NB4 (cell line): ENCODE measurements at places on chromosomes 7 and 10.
A peak's percentile ranks its signal among the peaks of the same experiment; 100 is the strongest.

GRCh38 chr10:21078410-21079329 is 181.6 kb upstream of the NEBL start:
- DNase-seq, result peak; percentile 52

DNA sequence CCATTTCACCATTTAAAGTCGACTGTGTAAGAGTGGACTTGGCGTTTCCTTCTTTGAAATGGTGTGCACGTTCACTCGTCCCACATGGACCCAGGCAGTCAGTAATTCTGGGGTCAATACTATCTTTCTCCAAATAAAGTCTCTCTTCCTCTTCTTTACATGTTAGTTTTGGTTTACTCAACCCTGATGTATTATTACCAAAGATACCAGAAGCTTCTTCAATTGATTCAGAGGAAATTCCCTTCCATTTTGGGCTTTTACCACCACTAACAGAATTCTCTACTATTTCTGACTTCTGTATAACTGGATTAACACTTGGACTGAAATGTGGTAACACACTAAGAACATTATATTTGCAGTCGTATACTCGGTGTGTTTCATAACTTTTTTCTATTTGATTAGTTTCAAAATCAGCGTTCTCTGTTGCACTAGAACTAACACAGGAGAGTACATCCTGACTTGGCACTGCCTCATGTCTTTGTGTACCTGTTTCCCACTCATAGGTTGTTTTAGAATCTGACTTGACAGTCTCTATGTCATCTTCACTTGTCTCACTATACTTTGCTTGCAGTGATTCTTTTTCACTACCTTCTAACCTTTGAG is 60.8 kb downstream of the LARP4B start:
- no peak for DNase-seq

DNA sequence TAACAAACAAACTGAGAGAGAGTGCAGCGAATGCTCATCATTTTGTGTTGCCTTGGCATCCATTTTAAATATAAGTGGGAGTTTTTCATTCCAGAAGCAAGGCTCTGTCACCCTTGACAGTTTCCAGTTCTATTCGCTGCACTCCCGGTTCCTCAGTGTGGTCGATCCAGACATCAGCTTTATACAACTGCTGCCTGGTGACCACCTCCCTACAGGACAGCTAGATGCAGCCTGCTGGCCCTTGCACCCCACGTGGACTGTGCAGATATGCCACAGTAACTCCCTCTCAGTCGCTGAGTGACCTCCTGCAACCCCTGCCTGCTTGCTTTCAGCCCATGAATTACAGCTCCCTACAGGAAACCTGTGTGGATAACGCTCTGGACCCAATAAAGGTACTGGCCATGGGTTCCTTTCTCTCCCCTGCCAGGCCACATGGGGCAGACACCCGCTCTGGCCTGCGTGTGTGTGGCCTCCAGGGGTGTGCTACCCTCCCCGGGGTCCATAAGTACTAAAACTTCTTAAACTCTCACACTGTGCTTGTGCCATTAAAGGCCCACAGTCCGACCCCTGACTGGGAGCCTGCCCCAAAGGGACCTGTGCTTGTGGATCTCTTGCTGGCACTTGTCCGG is 23.6 kb downstream of the BEND7 start:
- DNase-seq, result no peak

- DNase-seq, result peak; percentile 12
Observed at GRCh38 chr7:115060095-115060870, 138.4 kb downstream of the MDFIC start.

- no peak for DNase-seq
Observed at GRCh38 chr7:44639671-44640321, 33.4 kb downstream of the OGDH start.

DNA sequence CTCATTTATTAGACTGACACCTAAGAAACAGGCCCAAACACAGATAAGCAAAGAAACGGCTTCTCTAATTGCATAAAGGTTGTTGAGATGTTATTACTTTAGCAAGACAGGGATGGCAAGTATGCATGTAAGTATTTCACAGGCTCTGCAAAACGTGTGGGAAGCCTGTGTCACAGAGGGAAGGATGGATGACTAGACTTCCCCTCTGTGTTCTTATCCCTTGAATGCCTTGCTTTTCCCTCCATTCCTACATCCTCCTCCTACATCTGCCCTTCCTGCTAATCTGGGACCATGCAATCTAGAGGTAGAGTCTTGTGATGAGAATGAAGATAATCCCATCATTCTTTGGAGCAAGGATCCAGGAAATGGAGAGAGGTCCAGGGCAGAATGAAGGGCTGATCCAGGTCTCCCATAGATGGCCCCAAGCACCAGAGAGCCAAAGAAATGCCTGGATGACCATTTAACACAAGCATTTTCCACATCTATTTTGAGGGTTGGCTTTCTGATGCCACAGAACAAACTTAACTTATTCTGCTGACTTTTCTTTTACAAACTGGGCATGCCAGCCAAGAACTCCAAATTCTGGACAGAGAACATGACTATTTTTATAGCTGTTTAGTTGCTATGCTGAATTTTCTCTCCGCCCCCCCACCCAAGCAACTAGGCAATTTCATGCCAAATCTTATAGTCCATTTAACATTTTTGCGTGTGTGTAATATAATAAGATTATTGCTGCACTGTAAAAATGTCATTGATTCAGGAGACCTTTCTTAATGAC is 48.1 kb downstream of the NRP1 start:
- no peak for DNase-seq

DNA sequence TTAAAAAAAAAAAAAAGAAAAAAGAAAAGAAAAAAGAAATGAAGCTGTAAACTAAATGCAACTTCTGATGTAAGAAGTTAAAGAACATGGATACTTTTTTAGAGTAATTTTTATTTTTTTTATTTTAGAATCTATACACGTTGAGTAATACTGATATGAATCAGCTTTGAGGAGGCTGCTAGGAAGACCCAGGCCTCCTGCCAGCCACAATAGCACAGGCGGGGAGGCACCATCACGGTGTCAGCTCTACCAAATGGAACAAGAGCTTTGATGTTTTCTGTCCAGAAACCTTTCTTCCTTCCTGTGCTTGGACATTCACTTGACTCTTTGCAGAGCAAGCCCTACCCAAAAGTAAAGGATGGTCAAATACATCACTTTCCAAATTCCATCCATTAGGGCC is 45.3 kb upstream of the EGR2 start:
- peak; percentile 63 for DNase-seq

DNA sequence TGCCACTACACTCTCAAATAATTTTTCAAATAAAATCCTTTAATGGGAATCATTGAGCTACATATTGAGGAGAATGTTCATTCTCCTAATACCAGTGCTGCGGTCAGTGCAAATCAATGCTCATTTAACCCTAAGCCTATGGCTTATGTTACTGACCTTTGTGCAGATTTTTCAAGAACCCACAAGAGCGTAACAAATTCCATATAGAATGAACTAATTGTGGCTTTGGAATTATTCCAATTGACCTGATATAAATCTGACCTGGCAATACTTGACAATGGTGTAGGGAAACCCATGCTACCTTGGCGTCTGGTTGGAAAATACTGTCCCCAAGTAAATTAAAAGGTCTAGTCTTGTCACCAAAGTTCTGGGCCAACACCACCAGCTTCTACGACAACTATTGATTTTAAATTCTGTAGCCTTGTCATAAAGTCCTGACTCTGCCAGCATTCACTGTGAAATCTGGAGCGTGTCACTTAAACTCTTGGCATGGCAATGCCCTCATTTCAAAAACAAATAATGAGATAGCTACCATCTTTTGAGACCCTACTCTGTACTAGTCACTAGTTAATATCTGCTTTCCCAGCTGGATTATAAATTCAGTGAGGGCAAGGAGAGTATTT is 320.9 kb downstream of the AHR start:
- DNase-seq, result no peak

- DNase-seq, result no peak
Observed at GRCh38 chr10:122060250-122060649, 71.3 kb downstream of the TACC2 start.

DNA sequence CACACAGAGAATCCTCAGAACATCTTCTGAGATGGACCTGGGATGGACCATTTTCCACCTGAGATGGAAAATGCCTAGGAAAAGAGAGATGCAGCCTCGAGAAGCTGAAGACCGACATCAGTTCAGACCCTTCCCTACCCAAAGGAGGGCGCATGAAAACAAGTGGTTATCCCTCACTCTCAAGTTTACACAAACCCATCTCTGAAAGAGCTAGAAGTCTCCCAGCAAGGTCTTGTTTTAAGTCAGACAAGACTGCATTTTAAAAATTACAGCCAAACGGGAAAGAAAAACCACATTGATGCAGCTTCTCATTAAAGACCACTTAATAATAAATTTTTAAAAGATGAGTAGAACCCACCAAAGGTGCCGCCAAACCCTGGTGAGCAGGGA is 1.3 kb downstream of the RAPGEF5 start:
- no peak for DNase-seq

DNA sequence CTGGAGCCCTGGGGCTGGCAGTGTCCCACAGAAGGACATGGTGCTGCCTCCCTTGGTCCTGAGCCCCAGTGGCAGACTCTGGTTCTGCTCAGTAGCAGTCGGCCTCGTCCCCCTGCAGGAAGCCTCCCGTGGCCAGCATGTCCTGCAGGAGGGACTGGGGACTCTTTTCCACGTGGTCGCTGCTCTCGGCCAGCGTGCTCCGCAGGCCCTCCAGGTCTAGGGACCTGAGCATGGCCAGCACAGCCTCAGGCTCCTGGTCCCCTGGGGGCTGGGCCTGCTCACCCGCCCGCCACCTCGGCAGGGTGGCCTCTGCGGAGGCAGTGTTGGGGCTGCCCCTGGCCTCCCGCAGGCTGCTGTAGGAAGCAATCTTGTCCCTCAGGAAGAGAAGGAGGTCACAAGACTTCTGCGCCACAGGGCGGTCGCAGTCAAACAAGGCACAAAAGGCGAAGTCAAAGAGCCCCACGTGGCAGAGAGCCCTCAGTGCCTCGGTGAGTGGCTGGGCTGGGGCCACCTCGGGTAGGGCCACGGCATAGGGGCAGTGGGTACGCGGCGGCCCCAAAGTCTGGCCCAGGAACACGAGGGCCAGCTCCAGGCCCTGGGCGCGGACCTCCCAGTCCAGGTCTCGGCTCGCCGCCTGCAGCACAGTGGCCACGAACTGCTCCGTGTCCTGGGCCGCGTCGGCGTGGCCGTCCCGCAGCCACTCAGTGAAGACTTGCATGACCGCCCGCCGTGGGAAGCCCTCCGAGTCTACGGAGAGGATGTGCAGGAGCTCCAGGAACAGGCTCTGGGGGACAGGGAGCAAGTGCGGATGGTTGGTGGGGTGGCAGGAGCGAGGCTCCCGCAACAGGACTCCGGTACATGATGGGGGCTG is 17.1 kb downstream of the BRAT1 start:
- no peak for DNase-seq

DNA sequence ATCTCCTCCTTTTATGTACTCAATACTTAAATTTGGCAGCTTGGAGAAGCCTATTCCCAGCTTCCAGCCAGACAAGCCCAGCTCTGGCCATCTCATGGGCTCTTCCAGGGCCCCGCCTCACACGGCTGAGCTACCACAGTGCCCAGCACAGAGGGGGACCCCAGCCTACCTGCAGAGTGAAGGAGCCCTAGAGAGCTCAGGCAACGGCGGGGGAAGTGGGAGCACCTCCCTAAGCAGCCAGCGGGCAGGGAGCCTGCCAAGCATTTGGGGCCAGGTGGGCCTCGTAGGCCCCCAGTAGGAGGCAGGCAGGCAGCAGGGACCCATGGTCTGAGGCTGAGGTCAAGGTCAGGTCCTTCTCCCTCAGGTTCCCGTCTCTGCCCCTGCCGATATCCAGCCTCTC is 29.1 kb upstream of the SMARCD3 start:
- DNase-seq, result no peak

GRCh38 chr10:46515793-46516192 is 40.7 kb downstream of the GPRIN2 start:
- DNase-seq, result no peak

DNA sequence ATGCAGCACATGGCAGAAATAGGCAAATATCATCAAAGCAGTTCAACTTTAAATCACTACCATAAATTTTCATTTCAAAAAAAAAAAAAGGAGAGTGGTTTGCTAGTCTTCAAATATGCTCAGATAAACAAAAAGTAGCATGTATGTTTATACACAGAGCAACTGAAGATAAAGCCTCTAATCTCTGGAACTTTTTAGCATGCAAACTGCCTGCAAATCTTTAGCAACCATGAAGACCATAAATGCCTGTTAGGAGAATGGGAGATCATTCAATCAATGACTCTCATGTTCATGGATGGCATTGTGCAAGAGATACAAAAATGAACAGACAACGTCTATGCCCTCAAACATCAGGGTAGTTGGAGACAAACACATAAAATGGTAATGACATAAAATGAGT is 57.3 kb downstream of the ORC5 start:
- DNase-seq, result no peak

DNA sequence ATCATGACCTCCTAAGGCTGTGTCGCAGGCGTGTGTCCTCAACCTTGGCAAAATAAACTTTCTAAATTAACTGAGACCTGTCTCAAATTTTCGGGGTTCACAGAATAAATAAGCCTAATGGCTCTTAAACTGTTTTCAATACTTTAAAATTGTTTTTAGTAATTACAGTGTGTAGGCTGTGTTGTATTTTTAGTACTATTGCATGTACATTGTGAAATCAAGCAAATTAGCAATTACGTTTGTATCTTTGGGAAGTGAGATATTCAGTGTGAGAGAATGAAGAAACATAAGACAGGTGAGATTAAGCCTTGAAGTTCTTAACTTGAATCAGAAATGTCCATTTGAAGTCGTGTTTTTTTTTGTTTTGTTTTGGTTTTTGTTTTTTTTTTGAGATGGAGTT is 4.8 kb upstream of the AKR1B10 start:
- DNase-seq, result no peak

DNA sequence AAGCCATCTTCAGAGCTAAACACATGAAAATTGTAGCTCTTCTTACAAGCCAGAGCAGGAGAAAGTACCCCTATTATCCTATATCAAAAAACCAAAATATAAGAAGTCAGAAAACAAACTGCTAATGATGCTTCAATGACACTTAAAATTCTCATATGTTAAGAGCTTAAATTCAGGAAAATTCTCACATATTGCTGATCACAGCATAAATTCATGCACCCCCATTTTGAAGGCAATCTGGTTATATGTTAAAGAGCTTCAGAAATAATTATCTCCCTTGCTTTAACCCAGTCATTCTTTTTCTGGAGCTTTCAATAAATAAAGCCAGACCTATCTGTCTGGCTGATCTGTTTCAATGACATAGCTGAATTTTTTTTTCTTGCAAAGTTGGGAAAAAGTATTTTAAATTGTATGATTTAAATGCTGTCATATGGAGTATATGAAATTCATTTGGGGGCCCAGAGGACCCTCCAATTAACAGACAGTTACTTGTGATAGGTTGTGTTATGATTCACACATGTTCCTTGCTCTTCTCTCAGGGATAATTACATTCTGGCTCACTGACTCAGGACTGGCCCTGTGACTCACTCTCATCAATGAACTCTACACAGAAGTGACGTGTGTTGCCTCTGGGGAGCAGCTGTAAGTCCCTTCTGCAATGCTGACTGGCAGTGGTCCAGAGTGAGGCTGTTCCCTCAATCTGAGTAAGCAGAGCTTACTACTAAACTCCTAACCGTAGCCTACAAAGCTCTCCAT is 85.2 kb downstream of the HGF start:
- DNase-seq, result peak; percentile 95

GRCh38 chr7:100583132-100584053 is 2.5 kb downstream of the LRCH4 start:
- peak; percentile 100 for DNase-seq
